ENCODE measurements at places on chromosomes 1 and 21. TPM values are rescaled to one million over a fixed set of nuclear protein-coding genes. Genes with fewer than 3 reads are reported as not detected.

DNA sequence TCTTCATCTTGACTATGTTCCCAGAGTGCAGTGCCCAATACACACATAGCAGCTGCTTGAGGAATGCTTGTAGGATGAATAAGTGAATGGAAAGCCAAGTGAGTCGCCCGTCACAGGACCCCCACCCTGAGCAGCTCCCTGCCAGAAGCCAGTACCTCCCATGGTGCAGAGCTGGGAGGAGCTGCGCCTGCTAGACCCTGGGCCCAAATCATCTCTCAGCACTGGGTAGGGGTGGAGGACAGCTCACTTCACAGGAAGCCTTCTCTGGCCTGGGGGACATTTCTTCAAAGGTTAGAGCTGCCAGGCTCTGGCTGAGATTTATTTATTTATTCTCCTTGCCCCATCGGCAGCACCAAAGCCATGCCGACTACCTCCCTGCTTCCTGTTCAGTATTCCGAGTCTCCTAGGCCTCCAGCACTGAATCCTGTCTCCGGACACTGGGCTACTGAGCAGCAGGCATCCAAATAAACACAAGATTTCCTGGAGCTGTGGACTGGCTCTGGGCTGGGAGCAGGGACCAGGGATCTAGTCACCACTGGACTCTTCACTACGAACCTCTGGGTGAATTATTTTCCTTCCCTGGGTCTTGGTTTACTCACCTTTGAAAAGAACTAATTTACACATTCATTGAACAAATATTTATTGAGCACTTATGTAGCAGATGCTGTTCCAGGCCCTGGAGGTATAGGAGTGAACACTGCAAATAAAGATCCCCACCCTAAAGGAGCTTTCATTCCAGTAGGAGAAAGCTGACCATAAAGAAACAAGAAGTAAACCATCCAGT lies 187.7 kb downstream of the TRABD2B start:
- DNase-seq, result no peak

- no peak for DNase-seq
These were observed 54.5 kb upstream of the RAP1A start for GRCh38 chr1:111565079-111565478.

DNA sequence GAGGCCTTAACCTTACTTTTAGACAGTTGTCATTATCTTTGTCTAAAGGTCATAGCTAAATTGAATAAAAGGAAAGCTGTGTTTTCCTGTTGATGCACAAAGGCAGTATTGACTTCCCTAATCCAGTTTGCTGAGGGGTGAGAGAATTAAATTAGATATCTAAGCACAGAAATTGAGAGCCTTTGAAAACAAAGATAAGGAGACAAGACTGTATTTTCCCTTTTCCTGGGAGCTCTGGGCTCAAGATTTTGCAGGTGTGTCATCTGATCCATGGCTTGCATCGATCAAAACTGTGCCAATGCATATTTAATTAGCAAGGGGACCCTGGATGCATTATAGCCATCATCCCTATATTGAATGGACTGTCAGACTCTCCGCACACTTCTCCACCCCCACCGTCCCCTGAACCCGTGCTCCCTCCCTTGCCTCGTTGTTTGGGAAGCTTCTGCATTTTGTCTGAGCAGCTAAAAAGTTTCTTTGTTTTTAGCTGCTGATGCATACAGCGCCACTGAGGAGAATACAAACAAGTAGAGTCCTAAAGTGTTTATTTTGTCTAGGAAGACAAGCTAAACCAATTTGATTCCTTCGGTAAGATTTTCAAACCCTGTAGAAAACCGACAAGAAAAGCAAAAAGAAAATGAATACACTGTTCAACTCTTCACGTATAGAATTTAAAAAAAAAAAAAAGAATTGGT lies 186.3 kb downstream of the NFIA start:
- DNase-seq, result no peak

- no peak for DNase-seq
These were observed 28.9 kb downstream of the CNST start for GRCh38 chr1:246595146-246595545.

The PDPN gene
- polyA plus RNA-seq, result 35.4 TPM

DNA sequence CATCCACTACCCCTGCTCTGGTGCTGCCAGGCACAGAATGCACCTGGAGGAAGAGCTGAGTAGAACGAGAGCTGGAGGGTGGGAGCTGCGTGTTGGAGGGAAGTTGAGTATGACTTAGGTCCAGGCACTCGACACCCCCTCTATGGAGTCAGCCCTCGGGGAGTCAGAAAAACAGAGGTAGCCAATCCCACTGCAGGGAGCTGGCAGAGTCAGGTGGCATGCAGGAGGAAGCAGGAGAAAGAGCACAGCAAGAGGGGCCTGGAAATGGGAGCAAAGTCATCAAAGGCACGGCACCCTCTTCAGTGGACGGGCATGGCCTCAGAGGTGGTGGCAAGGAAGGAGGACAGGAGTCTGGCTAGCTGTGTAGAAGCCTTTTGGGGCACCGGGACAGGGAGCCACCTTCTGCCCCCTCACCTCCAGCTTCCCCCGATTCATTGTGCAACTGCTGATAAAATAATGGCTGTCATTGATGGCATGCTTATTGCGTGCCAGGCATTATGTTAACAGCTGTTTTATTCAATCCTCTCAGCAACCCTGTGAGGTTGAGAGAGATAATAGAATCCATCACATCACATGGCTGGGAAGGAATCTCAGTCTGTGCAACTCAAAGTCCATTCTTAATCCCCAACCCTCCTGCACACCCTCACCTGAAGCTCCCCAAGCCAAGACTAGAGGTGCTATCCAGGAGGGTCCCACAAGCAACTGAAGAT lies 42.0 kb downstream of the C1orf198 start:
- no peak for DNase-seq

The CFAP107 gene
- polyA plus RNA-seq, result 0.12 TPM

DNA sequence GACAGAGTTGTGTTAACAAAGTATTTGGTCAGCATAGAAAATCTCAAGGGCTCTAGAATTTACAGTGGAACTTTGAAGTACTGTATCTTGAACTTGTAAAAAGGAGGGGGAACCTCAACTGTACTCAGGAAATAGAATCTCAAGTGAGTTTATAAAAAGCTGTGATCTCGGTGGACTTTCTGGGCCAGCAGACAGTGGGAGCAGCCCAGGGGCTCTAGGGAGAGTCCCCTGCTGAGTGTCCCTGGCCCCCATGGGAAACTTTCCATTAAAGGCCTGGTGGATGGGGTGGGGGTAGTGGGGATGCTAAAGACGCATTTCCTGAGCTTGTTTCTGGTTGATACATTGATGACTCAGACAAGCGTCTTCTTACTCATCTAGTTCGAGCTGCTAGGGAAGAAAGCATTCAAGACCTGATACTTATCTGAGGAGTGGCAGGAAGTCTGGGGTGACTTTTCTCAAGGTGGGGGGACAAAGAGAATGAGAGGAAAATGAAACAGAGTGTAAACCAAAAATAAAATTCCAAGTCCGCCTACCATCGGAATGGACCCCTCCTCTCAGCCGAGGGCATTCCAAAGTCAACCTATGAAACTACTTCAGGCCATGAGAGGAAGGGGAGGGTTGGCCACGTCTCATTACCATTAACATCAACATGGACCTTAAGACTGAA lies 65.5 kb downstream of the NID1 start:
- DNase-seq, result no peak

DNA sequence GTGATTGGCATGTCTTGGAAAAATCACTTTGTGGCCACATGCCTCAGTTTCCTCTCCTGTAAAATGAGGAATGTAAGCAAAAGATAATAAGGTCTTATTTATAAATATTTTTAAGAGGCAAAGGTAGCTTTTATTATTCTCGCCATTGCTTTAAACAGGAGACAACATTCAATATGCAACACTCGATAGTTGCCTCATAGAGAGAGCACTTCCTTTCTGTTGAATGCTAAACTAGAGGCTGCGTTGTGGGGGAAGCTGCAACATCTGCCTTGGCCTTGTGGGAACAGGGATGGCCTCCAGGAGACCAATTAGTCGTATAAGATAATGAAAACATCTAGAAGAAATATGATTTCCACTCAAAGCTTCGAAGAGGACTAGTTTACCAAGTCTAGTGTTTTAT lies 3.5 kb downstream of the OSCP1 start:
- no peak for DNase-seq

DNA sequence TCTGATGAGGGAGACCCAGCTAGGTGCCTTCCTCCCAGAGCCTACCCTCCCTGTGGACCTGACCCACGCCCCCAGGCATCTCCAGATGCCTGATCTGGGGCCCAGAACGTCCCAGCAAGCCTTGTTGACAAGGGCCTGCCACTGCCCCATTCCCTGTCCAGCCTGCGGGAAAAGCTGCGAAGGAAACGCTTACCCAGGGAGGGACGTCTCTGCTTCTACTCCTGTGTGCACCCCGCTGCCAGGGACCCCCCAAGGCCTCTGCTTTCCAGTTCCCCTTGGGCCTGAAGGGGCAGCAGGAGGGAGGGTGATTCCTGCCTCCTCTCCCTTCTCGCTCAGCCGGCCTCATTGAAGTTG lies 11.6 kb upstream of the CLSTN1 start:
- DNase-seq, result no peak

DNA sequence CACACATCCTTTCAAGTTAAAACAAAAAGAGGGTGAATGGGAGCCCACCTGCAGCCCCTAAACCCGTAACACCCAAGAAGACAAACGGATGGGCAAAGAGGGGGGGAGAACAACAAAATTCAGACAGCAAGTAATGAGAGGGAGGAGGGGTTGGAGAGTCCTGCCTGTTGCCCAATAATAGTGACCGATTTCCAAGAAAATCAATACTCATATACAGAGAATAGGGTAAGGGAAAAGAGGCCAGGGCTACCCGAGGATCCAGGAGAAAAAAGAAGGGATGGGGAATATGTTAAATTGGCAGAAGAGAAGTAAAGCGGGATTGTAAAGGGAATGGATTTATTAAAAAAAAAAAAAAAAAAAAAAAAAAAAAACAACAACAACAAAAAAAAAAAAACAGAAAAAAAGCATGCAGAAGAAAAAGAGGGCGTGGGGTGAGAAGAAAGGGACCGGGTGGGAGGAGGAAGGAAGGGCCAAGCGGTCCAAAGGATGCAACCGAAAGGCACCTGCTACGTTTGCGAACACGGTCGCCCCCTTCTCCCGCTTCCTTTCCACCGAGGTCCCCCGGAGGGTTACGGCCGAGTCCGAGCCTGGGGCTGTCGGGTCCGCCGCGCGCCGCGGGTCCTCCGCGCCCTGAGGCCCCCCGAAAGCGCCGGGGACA lies 930 bp downstream of the SLC30A10 start:
- no peak for DNase-seq

DNA sequence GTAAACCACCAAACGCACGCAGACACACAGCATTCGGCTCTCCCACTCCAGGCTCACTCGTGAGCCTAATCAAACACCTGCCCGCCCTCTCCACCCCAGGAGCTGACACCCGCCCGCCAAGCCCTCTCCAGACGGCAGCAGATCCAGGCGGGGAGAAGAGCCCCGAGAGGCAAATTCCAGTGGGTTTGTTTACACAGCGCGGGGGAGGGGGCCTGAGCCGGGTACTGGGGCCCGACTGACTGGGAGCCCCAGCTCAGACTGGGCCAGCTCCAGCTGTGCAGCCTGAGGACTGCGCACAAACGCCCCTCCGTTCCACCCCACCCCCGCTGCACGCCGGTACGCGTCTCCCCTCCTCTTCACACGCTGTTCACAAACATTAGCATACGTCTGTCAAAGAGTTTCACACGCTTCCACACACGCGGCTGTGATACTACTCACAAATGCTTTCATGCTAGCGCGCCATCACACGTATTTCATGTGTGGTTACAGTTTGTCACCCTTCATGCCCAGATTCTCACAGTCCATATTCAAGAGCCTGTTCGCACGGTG lies 1.0 kb upstream of the EFNA1 start:
- peak; percentile 67 for DNase-seq

The NR5A2 gene
- 5.5 TPM for polyA plus RNA-seq

GRCh38 chr1:7400566-7400965 lies 370.5 kb upstream of the VAMP3 start:
- no peak for DNase-seq

- no peak for DNase-seq
These were observed 3.1 kb downstream of the S100A8 start for GRCh38 chr1:153387785-153388184.

DNA sequence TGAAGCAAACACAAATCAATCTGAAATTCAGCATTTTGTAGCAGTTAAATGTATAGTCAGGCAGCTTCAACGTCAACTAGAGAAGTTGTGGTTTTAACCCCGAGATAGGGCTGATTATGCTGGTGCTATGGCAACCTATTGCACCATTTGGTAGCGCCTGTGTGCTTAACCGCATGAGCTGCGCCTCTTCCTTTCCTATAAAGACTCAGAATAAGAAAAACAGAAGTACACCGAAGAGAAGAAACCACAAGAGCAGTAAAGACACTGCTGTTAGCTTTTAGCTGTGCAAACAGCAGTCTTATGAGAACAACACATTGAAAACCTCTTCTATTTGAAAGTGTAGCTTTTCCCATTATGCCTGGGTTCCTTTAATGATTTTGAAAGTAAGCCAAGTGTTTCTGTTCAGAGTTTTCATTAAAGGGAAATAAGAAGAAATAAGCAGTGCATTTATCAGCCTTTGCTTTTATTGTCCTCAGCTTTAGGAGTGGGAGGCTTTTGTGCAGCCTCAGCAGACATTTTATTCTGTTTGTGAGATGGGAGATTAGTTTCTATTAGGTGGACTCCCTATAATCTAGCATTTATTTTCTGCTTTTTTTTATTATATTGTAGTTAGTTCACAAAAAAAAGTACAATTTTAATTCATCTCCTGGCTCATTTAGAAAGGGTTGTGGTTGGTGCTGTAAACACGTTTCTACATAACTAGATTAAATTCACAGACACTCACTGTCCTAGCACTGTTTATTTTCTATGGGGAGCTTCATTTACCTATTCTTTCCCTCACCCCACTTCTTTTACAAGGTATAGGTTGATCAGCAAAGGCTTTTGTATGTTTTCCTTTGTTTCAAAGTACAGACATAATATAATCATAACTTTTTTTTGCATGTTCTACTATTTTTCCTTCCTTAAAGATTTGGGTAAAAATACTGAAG lies 43.3 kb downstream of the PTPRC start:
- peak; percentile 91 for DNase-seq

- no peak for DNase-seq
These were observed 5.9 kb downstream of the MTFR1L start for GRCh38 chr1:25825605-25826004.

DNA sequence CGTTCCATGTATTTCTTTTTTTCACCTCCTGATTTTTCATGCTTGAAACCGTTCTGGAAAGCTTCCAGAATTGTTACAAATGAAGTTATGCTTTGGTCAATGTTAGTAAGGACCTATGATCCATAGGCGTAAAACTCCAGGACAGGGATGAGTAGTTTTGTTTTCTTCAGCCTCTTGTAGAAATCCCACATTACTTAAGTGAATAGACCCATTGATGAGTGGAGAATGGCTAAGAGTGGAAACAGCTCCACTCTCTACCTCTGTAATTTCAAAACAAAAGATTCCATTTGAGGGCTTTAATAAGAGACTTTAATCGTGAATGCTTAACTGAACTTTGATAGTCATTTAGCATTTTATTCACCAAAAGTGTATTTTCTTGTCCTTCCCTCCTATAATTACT lies 3.0 kb upstream of the TGFB2 start:
- DNase-seq, result no peak

The CCDC24 gene
- polyA plus RNA-seq, result 0.70 TPM

DNA sequence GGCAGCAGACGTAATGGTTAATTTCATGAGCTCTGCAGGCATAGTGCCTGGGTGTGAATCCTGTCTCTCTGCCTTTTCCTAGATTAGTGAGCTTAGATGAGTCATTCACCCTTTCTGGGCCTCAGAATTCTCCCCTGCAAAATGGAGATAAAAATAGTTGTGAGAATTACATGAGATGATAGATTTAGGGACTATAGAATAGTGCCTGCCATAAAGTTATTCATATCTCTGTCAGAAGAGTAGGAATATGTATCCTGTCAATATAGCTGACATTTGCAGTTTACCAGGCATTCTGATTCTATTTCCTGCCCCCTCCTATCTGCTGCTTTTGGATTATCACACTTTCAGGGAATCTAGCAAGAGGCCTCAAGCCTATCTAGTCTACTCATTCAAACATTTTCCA lies 112.0 kb downstream of the PDE4B start:
- DNase-seq, result no peak

The KCNA2 gene
- 0.55 TPM for polyA plus RNA-seq

Measured in muscle of back (tissue), 13 donors.